ENCODE measurements at places on chromosomes 5 and 9.

GRCh38 chr9:134208310-134208841 is 44.0 kb upstream of the RNU6ATAC start:
- peak; percentile 95 for DNase-seq

DNA sequence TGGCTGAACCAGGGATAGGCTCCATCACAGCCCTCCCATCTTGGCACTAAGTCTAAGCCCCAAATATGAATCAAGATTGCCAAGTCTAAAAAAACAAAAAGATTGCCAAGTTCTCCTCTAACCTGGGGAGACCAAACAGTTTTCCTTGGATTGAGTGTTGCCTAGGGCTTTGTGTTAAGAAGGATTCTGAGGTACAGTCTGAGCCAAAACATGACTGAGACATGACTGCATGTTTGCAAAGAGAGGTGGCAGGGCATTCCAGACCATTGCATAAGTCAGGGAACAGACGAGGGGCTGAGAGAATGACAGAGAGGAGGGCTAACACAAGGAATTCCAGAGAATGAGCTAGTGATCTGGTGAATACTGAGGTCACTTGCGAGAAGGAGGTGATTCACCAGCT is 11.4 kb downstream of the LAMC3 start:
- no peak for DNase-seq

DNA sequence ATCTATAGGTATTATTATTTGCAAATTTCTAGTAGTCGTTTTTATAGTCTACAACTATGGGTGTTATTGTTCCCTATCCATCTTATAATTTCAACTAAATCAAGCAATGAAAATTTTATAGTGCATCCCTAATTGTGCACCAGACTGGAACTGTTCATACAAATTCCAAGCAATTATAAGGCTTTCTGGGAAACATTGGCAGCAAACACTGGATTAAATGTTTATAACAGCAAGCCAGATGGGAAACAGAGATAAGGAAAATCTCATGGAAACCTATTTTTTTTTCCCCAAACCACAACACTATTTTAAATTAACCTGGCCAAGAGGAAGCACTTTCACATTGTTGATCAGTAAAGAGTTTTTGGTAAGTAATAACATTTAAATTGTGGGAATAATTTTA is 524.3 kb downstream of the RASEF start:
- no peak for DNase-seq

GRCh38 chr9:136295542-136296433 is 8.1 kb downstream of the CCDC187 start:
- DNase-seq, result peak; percentile 5

GRCh38 chr9:99419070-99419469 is 197.0 kb downstream of the SEC61B start:
- no peak for DNase-seq

DNA sequence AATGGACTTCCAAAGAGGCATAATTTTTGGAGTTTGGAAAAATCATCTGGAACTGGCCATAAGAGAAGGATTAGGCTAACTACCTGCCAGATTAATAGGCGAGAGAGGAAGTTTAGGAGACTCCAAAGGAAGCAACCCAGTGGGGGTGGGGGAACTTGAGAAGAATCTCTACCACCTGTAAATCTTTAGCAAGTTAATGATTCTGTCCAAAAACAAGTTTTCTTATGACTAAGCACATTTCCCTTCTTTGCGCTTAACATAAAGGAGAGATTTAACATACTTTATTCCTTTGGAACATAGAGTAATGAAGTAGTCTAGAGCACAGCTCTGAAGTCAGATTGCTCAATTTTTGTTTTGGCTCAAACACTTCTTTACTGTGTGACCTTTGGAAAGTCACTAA is 58.2 kb upstream of the PAPPA start:
- DNase-seq, result no peak

GRCh38 chr5:95102080-95102479 is 182.8 kb downstream of the MCTP1 start:
- no peak for DNase-seq

All from psoas muscle (tissue), 8 donors.